ENCODE measurements at places on chromosomes 4 and X. TPM values are rescaled to one million over a fixed set of nuclear protein-coding genes. Genes with fewer than 3 reads are reported as not detected.

DNA sequence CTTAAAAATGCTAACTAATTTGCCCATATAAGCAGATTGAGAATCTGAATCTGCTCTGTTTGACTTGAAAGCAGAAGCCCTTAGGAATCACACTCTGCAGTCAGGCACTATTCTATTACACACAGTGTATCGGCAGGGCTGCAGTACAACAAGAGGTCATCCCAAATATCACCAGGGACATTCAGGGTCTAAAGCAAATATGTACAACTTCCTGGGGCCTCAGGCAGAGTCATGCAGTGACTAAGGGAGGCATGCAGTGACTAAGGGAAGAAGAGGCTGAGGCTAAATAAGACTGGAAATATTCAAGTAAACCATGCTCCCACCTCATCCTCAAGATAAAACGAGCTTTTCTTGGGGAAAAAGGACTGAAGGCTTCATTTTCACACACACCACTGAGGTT lies 20.9 kb downstream of the MAPK10 start:
- no peak for DNase-seq

GRCh38 chr4:148068065-148068911 lies 336.4 kb downstream of the ARHGAP10 start:
- DNase-seq: no peak

- DNase-seq: no peak
Measured at GRCh38 chr4:87213421-87214075, 6.9 kb downstream of the KLHL8 start.

Gene CXCL11
- total RNA-seq: not detected

Gene CTAG2
- not detected for total RNA-seq

Gene EMCN
- total RNA-seq: not detected

Gene ACOT9
- total RNA-seq: 1.9 TPM

Measured in OCI-LY7 (cell line).